ENCODE measurements at places on chromosomes 16 and 17.

DNA sequence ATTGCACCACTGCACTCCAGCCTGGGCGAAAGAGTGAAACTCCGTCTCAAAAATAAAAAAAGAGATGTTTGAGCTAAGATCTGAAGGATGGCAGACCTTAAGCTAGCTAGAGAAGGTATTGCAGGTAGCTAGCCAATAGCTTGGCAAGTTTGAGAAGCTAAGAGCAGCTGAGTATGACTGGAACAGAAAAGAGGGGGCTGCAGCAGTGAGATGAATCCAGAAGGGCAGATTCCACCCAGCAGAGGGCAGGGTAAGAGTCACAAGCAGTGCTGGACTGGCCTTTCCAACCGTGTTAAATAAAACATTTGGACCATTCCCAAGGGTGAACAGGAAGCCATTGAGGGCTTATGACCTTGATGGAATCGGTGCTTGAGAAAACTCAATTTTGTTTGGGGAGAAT is 5.7 kb upstream of the PHAF1 start:
- DNase-seq = no peak

GRCh38 chr16:8712589-8713361 is 38.4 kb downstream of the ABAT start:
- DNase-seq = no peak

DNA sequence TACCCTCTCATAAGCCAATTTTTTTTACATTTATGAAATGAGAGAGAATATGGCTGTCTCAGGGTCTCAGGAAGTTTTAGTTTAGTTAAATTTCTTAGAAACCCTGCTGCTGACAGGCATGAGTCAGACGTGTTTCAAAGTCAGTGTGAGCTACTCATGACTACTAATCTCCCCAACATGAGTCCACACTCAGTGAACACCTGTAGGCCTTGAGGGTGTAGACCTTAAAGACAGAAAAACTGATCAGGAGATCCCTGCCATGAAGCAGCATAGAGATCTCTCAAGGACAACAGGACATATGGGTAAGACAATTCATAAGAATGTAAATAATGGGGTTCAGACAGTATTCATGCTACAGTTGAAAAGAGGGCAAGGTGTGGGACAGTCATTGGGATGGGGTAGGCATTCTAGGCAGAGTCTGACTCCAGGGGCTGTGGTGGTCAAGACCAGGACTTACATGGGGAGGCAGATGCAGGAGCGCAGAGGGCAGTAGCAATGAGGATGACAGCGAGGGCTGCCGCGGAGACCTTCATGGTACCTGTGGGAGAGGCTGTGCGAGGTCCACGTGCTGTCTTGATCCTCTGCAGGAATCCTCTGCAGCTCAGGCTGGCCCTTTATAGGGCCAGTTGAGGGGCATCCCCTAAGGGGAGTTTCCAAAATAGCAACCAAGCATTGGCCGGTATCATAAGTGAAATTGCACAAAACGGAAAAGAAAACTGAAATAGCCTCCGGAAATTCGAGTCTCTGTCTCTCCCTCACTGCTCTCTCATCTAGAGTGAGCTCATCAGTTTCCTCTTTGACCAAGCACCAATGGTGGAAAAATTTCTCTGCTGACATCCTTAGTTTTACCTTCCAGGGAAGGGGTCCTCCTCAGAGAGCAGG is at the start of gene CCL5:
Gene CCL5, minus strand, starts transcription at position 588 of the 882 bp plus-strand sequence.
- peak; percentile 75 for DNase-seq

DNA sequence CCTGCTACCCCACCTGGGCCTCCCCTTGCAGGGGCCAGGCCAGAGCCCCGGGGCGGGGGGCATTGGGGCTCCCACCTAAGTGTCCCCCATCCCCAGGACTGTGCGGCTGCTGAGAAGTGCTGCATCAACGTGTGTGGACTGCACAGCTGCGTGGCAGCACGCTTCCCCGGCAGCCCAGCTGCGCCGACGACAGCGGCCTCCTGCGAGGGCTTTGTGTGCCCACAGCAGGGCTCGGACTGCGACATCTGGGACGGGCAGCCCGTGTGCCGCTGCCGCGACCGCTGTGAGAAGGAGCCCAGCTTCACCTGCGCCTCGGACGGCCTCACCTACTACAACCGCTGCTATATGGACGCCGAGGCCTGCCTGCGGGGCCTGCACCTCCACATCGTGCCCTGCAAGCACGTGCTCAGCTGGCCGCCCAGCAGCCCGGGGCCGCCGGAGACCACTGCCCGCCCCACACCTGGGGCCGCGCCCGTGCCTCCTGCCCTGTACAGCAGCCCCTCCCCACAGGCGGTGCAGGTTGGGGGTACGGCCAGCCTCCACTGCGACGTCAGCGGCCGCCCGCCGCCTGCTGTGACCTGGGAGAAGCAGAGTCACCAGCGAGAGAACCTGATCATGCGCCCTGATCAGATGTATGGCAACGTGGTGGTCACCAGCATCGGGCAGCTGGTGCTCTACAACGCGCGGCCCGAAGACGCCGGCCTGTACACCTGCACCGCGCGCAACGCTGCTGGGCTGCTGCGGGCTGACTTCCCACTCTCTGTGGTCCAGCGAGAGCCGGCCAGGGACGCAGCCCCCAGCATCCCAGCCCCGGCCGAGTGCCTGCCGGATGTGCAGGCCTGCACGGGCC is 1.9 kb downstream of the WFIKKN1 start:
- DNase-seq = no peak

DNA sequence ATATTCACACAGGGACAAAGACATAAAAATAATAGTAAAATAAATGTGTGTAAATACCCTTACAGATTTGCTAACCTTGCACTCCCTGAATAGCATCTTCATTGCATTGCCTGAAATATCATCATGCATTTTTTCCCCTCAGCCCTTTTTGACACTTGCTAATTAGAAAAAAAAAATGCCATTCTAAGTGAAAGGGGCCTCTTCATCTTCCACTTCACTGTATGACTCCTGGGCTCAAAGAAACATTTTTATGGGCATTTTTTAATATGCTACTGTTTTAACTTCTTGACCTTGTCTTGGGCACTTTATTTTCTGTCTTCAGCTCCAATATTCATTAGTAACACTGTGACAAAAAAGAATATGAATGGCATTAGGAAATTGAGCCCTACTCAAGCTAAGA is 1424.4 kb downstream of the CDH8 start:
- no peak for DNase-seq

- no peak for DNase-seq
Observed at GRCh38 chr17:50217591-50217990, 16.2 kb upstream of the COL1A1 start.

DNA sequence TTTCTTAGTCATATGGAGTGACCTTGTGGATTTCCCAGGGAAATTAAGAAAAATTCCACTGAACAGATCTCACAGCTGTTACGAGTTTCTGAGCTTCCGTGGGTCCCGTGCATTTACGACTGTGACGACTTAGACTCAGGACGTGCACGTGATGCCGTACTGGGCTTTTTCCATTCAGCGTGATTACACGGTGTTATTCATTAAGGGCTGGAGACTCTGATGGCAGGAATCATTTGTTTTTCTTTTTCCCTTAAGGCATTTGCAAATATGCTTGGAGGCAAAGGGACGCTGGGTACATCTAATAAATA is 57.2 kb downstream of the TBC1D16 start:
- DNase-seq = no peak

- no peak for DNase-seq
Observed at GRCh38 chr17:72658675-72659074, 433.8 kb downstream of the SLC39A11 start.

DNA sequence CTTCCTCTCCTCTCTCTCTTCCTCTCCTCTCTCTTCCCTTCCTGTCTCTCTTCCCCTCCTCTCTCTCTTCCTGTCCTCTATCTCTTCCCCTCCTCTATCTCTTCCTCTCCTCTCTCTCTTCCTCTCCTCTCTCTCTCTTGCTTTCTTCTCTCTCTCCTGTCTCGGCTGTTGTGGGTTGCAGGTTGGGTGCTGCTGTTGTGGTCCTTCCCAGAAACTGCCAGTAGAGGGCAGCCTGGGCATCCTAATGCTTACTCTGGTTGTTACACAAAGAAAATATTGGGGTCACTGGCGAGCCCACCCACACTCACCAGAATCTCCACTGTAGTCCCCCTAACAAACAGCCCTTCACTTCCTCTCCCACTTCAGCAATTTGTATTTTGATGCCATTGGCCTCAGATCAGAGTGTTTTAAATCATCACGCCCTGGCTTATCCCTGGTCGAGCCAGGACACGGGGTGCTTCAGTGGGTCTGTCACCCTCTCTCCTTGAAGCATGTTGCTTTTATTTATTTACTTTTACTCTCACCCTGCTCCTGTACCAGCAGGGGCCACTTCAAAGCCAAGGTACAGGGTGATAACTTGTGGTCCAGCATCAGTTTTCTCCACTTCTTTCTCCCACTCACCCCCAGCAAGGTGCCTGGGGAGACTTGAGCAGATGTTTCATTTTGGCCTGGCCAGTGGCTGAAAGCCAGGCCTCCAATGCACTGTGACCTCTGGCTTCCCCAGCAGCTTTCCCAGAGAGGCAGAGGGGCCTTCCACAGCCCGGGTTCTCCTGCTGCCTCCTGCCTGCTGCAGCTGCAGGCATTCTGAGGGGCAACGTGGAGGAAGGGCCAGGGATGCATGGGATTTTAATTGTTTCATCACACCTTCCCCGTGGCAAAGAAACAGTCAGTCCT is 4.7 kb upstream of the MMP15 start:
- DNase-seq = peak; percentile 51

DNA sequence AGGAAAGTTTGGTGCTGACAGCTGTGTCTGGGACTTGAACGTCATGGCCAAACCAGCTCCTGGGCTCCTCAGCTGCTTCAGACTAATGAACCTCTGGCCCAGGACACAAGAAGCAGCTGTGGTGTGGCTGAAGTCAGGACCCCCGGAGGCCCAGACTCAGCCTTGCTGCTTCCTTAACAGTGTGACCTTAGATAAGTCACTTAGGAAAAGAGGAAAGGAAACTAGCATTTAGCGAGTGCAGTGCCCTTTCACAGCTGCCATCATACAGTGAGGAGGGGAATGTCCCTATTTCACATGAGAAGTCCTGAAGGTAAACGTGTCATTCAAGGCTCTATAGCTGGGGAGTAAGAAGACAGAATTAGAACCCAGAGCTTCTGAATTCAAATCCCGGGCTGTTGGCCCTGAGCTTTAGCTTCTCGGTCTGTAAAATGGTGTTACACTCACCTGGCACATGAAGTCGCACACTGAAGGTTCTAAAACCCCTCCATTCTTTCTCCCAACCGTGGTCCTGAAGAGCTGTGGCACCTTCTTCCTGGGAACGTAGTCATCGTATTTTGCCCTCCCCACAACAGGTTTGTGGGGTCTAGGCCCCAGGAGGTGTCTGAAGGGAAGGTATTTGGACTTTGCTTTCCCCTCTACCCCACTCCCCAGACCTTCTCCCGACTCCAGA is 910 bp upstream of the RAMP2 start:
- DNase-seq = no peak

GRCh38 chr17:39777534-39778365 is 40.0 kb downstream of the GRB7 start:
- DNase-seq = no peak
